ENCODE measurements at places on chromosomes 12 and 14.
A peak's percentile ranks its signal among the peaks of the same experiment; 100 is the strongest.

DNA sequence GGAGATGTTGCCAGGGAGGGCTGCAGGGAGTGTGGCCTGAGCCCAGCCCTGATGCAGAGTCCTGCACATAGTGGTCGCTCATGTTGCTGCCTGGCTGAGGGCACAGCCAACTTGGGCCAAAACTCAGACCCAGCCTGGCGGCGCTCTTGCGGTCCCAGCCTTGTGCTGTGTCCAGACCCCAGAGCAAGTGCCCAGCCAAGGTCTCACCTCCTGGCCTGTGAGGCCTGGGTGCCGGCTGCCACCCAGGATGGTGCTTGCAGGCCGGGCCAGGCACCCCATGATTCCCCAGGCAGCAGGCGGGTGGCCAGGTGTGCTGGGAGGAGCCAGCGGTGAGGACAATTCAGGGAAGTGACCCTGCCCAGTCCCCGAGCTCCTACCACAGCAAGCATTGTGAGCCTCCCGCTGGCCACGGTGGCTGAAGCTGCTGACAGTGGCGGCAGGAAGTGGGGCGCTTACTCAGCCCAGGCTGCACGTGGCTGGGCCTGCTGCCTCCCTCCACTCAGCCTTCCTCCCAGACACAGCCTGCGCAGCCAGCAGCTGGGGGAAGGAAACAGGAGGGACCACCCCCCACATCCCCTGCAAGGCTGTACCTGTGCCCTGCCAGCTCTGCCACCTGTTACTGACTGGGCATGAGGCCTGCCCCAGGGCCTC is 17.7 kb upstream of the PGF start:
- no peak for DNase-seq

DNA sequence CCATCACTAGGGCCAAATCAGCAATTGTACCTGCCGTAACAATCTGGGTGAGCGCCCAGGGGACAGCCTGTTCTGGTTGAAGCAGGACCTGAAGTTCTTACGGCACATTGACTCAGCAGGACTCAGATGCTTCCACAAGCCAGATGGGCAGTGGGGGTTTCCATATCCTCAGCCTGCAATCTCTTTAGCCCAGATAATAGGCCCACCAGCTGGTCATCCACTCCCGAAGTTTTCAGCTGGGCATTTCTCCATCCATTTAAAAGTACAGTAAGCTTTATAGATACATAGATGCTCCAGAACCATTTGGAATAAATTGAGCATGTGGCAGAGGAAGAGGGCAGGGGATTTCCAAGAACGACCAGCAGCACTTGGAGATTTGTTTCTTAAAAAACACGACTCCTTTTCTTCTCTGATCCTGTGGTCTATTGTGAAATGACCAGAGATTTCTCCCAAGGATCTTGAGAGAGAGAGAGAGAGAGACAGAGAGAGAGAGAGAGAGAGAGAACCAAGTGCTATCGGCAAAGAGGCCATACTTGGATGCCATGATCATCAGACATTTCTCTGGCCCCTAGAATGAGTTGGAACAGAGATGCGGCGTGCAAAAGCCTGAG is 74.8 kb upstream of the PLXNC1 start:
- DNase-seq = peak; percentile 96

- DNase-seq = no peak
These were observed 254.7 kb downstream of the IPO8 start for GRCh38 chr12:30440826-30441602.

DNA sequence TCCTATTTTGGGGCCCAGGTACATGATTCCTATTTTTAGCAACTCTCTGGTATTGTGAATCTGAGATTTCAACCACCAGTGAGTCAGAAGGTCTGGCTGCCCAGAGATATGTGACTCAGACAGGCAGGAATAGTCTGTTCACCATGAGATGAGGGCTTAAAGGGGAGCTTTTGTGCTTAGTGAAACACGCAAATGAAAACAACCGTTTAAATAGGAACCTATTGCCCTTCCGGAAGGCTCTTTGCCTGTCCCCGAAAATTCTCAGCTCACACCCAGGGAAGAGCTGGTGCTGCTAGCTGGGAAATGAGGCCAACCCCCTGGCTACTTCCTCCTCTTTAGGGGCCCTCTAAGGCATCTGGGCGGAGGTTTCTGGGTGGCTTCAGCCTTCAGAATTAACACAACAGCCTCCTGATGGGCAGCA is 283.6 kb downstream of the CACNA1C start:
- peak; percentile 16 for DNase-seq

GRCh38 chr12:48936379-48936979 is 11.2 kb upstream of the FKBP11 start:
- no peak for DNase-seq

Measured in NCI-H446 treated with DMSO at 0.1 percent for 48 hours (cell line).